NCI-H510A (cell line): ENCODE measurements at places on chromosomes 4 and X.
A peak's percentile ranks its signal among the peaks of the same experiment; 100 is the strongest.

DNA sequence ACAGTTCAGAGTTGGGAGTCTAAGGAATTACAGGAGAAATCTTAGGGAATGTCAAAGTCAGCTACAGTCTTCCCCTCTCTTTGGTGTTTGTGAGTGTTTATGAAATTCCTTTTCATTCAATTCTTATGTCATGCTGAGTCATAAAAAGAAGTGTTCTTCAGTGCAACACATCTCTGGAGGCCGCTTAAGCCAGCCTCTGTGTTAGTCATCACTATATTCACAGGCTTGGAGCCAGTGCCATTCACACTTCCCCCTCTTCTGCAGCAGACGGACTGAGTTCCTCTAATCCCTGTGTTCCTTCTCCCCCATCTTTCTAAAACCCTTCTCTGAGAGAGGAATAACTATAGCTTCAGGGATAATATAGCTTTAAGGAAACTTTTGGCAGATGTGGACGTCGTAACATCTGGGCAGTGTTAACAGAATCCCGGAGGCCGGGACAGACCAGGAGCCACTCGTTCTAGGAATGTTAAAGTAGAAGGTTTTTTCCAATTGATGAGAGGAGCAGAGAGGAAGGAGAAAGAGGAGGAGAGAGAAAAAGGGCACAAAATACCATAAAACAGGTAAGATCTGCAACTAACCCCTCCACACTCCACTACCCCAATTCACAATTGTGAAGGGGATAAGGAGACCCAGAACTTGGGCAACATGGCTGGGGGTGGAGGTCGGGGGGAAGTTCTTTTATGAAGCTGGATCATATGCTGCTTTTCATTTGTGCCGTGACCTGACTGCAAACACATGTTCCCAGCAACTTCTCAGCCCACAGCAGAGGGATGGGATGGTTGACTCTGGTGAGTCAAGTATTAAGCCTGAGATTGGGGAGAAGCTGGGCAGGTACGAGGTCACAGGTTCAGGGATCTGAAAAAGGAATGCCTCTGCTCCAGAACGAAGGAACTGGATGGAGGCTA lies at the start of gene SRPX2:
Gene SRPX2, plus strand, starts transcription at position 244 of the 905 bp plus-strand sequence. CDS start 2,124 bp downstream, outside the sequence.
- no peak for DNase-seq

GRCh38 chr4:8706216-8707044 lies 113.9 kb downstream of the CPZ start:
- no peak for DNase-seq

DNA sequence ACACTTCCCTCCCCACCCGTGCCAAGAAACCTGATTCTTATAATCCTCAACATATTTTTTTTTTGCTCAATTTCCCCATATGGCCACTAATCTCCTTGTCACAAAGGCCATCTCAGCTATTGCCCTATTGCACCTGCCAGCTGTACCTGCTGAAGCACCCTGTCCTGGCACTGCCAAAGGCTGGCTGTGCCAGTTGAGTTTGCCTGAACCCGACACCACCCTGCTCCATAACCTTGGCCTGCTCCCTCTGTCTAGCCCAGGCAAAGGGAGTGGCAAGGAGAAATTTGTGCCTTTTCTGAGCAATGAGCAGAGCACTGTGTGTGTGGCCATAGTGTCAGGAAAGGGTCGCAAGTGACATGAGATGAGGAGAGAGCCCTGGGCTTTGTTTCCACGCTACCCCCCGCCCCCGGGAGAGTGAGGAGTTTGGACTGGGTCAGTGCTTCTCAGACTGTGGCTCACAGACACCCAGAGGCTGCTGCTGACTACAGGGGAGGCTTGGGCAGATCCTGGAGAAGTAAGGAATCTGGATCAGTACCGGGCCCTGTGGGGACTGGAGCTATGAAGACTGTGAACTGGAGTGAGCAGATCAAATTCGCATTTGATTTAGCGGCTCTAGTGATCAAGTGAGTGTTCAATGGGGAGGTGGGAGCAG lies 42.2 kb upstream of the HMGB3 start:
- DNase-seq: no peak

DNA sequence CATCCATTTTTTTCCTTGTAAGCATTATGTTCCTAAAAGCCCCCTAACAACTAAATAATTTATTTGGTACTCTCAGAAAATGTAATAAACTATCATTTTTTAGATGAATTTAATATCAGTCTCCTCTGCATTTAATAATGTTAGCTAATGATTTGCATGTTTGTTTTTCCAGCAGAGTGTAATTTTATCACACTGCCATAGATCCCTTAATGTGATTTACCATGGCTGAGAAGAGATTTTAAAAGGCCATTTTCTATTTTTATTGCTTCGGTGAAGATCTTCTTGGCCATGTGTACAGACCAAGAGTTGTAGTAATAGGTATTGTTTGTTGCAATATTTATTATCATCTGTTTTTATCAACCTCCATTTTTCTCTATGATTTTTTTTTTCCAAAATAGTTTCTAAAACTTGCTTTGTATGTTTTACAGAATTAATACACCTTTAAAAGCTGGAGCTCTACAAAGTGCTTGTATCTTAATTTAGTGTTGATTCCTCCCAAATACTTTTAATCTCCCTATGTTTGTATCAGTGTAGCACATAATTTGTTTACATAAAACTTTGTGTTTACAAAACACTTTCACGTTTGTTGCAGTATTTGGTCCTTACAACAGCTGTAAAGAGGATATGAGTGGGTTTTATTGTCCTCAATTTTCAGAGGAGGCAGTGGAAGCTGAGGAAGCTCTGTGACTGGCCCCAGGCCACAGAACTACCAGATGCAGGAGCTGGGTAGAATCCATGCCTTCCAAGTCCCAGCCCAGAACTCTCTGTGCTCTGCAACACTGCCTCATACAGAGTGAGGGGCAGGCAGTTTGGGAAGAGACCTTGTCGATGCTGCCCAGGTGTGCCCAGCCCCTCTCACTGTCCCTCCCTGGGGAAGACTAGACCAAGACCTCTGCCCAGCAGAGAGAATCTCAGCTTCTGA lies 58.1 kb downstream of the FAM114A1 start:
- no peak for DNase-seq

DNA sequence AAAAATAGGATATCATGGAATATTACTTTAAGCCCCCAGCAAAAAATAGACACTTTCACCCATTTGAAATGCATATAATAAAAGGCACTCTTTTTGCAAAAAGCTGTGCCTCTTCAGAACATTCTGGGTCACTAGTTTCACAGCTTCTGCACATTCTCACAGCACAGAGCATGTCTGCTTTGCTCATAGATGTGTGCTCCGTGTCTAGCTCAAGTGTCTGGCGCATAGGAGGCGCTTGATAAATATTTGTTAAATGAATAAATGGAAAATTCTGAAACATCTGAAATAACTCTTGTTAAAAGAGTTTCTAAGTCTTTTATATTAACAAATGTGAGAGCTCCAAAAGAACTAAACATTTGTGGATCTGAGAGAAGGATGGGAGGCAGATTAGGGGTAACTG lies 275.2 kb downstream of the PTTG2 start:
- no peak for DNase-seq

DNA sequence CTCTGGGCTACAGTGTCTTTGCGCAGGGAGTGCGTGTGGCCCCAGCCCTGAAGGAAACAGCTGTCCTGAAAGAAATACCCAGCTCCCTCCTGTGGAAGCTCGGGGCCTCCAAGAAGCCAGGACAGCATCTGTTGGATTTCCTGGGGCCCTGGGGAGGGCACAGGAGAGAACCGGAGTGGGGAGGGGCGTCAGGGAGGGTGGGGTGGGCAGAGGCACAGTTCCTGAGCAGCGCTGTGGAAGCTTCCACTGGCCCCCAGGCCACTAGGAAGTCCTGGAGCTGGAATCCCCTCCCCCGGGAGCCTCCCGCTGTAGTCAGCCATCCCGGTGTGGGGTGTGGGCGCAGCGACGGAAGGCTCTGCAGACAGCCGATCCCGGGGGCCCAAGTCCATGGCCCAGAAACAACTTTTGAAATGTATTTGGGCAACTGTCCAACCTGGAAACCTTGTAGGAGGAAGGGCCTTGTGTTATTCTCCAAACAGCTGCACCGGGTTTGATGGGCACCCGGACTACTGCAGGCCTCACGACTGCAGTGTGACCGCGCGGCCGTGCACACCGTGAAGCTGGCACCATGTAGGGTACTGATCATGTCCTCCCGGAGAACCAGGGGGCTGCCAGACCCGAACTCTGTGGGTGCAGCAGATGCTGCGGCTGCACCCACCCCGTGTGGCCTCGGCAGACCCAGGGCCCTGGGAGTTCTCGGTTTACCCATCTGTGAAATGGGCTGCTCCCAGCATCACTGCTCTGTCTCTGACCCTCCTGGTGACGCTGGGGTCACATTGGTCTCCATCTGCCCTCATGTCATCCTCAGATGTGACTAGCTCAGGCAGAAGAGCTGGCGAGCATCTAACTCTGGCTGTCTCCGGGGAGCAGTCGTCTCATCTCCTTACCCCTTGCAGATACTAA lies 68.5 kb upstream of the HMX1 start:
- no peak for DNase-seq

DNA sequence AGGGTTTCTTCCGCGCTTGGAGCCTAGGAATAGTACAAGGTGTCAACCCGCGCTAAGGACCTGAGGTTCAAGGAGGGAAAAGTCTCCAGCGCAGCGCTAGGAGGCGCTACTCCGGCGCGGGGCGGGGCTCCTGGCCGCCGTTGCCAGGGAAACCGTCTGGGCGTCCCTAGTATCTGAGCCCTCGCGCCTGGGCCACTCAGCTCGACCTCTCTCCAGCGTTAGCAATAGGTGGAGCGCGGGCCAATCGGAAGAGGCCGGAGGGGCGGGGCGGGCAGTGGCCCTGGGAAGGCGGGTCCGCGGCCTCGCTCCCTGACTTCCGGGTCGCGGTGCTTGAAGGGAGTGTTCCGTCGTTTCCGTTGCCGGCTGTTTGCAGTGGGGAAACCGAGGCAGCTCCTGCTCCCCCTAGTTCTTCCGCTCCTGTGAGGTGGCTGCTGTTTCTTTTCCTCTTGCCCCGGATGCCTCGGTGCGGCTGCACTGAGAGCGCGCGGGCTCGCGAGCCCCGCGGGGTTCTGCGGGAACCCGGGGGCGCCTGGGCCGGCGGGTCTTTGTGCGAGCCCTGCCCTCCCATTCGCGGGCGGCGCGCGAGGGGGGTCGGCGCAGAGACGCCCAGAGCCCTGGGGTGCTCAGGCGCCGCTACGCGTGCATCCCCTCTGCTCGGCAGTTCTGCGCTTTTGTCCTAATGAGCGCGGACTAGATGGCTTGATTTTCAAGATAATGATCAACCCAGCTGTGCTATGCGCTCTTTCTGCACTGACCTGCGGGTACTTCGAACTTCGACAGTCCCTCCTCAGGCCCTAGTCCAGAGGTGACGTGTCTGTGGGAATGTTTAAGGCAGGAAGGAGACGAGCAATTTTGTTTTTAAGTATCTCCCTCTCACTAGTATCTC lies at the start of gene ELMOD2:
Gene ELMOD2, plus strand, starts transcription at position 312 of the 886 bp plus-strand sequence. CDS start 1,261 bp downstream, outside the sequence.
- DNase-seq: peak; percentile 95

DNA sequence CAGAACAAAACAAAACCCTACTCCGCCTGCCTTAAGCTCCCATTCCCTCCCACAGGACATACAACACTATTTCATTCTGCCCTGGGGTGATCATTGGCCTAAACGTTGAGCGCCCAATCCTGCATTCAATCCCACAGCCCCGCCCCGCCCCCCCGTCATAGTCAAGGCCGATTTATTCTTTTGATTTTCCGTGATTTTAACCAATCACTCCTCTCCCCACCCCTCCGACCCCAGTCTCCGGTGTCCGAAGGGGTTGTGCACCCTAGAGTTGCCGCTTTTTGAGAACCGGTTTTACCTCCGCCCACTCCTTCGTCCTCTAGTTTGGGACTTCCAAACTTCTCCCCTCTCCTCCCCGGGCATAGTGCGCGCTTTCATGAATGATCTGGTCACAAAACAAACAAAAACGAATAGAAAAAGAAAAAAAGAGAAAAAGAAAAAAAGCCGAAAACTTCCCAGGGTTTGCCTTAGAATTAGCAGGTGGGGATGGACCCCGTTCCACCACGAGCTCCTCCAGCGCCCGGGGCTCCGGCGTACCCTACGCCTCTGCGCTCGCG lies 446 bp upstream of the UBE2A start:
- DNase-seq: peak; percentile 2

DNA sequence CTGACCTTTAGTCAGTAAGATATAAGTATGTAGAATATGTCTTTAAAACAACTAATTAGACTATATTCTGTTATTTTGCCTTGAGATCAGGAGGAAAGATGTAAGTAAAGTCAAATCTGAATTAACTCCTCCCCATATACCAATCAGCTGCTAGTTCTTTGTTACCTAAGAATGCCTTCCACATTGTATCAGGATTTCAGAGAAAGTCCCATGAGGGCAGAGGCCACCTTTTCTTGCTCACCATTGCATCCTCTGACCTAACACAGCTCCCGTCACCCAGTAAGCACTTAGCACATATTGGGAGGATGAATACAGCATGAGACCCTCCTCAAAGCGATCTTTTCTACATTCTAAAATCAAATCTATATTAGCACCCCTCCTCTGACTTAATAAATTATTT lies 87.0 kb downstream of the COL25A1 start:
- DNase-seq: no peak

GRCh38 chrX:37060999-37061398 lies 52.8 kb downstream of the FAM47C start:
- DNase-seq: no peak

GRCh38 chr4:142547974-142548373 lies 298.1 kb downstream of the INPP4B start:
- no peak for DNase-seq

- DNase-seq: peak; percentile 2
Observed at GRCh38 chr4:88033309-88033708, 25.9 kb downstream of the PKD2 start.

- DNase-seq: no peak
Observed at GRCh38 chr4:81314897-81315470, 100.0 kb upstream of the PRKG2 start.

DNA sequence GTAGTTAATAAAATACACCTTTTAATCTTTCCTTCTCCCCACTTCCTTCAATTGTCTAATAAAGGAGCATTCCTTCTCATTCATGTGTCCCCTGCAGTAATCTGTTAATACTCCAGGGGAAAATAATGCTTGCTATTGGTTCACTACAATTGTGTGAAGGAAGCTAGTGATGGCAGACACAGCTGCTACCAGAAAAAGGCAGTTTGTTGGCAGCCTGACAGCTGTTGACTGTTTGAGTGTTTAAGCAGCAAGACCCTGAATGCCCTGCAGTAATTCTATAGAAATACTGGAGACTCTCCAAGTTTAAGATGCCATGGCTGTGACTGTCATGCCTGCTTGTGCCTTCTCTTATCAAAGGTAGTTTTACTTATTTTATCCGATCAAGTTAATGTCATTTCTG lies 359.5 kb downstream of the C4orf33 start:
- peak; percentile 20 for DNase-seq

- DNase-seq: peak; percentile 1
Observed at GRCh38 chrX:15686818-15687685, 22.4 kb upstream of the CLTRN start.

DNA sequence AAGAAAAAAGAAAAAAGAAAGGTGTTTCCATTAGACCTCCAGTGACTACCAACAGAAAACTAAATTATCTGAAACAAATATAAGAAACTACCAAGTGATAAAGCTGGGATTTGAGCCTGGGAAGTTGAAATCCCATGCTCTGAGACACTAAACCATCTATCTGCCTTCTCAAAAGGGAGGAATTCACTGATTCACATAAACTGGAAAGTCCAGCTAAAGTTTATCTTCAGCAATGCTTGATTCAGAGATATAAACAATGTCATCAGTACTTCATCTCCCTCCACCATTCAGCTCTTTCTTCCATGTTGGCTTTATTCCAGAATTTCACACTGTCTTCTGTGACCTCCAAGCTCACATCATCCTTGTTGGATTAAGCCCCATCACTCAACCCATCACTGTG lies 96.3 kb downstream of the IQCM start:
- no peak for DNase-seq

- DNase-seq: no peak
Observed at GRCh38 chr4:142778900-142779299, 67.2 kb downstream of the INPP4B start.

- DNase-seq: no peak
Observed at GRCh38 chrX:51742586-51742985, 656 bp upstream of the GSPT2 start.
